ENCODE measurements at places on chromosomes 12 and 14.
A peak's percentile ranks its signal among the peaks of the same experiment; 100 is the strongest.

DNA sequence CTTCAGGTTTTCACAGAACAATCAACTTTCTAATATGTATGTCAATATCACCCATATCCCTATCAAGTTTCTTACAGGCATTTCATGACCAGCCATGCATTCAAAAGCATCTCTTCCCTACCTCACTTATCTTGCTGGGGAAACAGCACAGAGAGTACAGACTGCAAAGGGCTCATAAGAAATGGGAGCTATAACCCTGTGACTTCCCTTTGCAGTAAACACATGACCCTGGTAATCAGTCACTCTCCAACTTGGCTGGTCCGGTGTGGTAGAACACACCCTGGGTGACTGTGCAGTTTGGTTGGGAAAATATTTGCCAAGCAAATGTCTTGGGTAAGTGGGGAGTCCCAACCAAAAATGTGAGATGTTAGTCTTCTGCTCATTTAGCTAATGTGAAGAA lies 49.4 kb upstream of the TMCC3 start:
- no peaks in the 10 kb centered on the region for H3K27me3 ChIP-seq
- peak overlapping the region; percentile 0 for H3K27ac ChIP-seq
- peak; percentile 34 for DNase-seq
- H3K36me3 ChIP-seq, result no peaks in the 10 kb centered on the region
- H3K4me3 ChIP-seq, result no peak overlapping the region
- peaks cover 23% of the 10 kb centered on the region for H3K4me1 ChIP-seq

GRCh38 chr14:92577321-92577742 lies 63.8 kb downstream of the RIN3 start:
- DNase-seq, result no peak
- no peaks in the 10 kb centered on the region for H3K36me3 ChIP-seq
- no peak overlapping the region for H3K4me3 ChIP-seq
- H3K27ac ChIP-seq, result no peak overlapping the region
- H3K4me1 ChIP-seq, result no peaks in the 10 kb centered on the region

DNA sequence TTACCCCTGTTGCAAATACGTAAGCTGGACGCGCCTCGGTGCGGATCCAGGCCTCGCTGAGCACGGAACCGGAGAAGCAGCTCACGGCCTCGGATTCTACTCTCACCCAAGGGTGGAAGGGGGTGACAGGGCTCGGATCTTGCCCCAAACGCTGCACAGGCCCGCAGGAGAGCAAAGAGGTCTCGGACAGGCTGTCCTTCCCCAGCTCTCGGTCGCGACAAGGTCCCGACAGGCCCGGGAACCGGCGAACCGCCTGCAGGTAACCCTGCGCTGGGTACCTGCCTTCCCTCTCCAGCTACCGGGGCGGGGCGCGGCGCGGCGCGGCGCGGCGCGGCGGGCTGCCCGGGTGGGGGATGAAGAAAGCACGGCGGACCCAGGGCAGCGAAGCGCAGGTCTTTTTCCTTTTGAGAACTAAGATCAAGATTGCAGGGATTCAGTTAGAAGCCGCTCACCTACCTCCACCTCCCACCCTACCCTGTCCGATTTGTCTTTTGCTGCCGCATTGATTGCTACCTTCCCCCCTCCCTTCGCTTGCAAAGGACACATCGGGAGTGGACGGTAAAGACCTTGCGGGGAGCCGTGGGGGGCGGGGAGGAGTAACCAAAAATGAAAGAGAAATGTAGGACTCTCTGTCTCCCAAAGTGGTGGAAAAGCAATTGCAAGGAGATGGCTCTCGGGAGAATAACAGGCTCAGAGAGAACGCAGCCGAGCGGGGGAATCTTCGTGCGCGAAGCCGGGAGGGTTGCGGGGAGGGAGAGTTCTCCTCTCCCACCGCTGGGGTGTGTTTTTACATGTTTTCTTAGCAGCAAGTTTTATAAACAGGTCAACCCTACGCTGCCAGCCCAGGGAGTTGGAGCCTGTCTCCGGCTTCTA lies 8.4 kb upstream of the TBX3 start:
- no peaks in the 10 kb centered on the region for H3K36me3 ChIP-seq
- H3K27me3 ChIP-seq, result no peaks in the 10 kb centered on the region
- H3K4me1 ChIP-seq, result peaks cover 44% of the 10 kb centered on the region
- H3K27ac ChIP-seq, result peak overlapping the region; percentile 99

- H3K4me3 ChIP-seq, result no peak overlapping the region
- no peaks in the 10 kb centered on the region for H3K4me1 ChIP-seq
- peaks cover 16% of the 10 kb centered on the region for H3K36me3 ChIP-seq
- H3K27ac ChIP-seq, result no peak overlapping the region
Measured at GRCh38 chr12:19351346-19351745, 87.9 kb upstream of the AEBP2 start.
